ENCODE measurements at places on chromosomes 1 and 21.

- DNase-seq: no peak
Measured at GRCh38 chr1:223456747-223457146, 63.5 kb downstream of the CCDC185 start.

DNA sequence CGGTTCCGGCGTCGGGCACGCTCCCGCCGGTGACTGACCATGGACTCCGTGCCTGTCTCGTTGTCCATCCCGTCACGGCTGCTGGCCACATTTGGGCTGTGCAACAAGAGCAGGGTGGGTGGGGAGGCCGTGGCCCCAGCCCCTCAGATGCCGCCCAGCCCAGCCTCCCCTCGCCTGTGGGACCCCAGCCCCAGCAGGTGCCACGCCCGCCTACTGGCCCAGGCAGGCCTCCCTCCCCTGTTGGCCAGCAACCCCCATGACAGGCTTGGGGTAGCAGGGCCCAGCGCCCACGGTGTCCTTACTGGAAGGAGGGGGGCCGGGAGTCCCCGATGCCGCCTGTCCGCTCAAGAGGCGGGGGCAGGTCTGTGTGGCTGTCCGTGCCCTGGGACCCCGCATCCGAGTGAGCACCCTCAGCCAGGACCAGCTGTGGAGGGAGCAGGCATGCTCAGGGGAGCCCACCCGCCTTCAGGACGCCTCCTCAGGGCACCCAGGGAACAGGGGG lies 7.1 kb downstream of the DVL1 start:
- no peak for DNase-seq

DNA sequence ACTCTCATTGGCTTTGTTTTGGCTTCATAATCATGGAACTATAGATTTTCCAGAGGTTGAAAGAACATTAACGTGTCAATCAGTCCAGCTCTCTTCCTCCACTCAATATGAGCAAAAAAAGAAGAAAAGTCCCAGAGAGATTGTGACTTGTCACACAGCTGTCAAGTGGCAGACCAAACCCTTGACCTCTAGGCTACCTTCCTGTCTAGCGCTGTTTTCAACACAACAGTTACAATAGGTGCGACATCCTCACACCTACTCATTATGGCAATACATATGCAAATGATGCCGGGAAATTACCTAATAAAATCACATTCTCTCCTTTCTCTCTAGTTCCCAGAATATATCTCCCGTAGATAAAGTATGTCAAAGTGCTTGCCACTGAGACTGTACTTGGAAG lies 1.1 kb downstream of the WARS2 start:
- no peak for DNase-seq

DNA sequence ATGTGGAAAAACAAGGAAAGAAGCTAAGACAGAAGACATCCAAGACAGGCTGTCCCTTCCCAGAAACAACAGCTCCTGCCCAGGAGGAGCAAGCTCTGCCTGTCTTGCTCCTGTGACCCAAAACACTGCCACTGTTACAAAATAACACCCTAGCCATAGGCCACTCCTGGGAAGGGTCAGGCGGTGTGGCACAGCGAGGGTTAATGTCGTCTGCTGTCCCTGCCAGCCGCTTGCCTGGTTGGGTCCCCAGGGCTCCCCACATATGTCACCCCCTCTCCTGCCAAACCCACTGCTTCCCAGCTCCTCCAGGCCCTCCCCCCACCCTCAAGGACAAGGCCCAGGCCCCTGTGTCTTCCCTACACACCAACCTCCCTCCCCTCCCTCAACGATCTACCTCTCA lies 3.9 kb upstream of the NHLH1 start:
- no peak for DNase-seq

DNA sequence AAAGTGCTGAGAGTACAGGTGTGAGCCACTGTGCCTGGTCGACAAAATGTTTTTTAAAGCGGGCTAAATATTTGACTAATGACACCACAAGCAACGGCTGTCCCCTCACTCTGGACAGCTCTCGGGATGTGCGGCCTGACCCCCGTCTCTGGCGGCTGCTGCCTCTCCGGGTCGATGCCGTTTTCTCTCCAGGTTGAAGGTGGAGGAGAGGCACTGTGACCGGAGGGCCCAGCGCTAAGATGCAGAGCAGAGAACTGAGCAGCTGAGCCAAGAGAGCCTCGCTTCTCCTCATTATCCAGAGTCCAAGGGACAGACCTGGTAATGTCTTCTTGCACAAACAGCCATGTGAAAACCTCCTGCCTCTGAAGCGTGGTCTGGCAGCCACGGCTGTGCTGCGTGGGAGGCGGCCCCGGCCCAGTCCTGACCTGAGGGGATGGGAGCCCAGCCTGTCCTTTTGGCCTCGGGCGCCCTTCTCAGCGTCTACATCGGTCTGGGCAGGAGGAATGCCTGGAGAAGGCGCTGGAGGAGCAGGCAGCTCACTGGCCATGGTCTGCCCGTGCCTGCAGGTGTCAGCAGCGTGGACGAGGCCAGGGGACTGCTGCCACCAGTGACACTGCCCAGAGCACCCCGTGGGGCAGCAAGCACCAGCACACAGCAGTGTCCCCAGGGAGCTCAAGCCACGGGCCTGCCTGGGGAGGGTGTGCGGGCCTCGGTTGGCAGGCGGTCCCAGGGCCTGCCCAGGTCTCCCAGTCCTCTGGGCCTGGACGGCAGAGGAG lies 10.3 kb downstream of the MORN1 start:
- DNase-seq: no peak

DNA sequence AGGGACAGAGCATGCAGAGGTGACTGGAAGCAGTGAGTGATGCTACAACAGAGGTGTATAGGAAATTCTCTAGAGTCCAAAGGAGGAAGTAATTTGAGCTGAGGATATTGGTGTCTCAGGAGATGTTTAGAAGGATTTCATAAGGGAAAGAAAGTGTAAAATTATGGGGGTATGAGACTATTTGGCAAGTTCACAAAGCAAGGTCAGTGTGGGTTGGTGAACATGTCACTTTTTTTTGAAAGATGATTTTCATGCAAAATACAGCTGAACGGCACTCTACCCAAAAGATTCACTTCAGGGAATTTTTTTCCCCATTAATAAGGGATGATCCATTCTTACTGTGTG lies 24.1 kb downstream of the HMGCS2 start:
- no peak for DNase-seq

GRCh38 chr1:26302733-26303405 lies 3.6 kb downstream of the UBXN11 start:
- peak; percentile 50 for DNase-seq

DNA sequence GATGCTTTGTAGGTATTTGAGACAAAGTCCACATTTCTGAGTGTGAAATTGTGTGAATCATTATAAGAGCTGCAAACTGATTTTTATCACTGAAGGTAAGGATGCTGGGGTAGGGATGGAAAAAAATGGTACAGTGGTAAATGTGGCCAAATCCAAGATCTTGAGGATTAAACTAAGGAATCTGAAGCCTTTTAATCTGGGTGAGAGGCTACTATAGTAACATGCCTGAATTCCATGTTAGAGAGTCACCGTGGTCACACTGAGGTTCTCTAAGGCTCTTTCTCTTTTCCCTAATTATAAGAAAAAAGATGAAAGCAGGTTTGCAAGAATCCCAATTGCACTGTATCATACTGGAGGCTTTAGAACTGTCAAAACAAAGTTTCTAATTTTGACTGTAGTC lies 17.6 kb downstream of the PTGER3 start:
- no peak for DNase-seq

DNA sequence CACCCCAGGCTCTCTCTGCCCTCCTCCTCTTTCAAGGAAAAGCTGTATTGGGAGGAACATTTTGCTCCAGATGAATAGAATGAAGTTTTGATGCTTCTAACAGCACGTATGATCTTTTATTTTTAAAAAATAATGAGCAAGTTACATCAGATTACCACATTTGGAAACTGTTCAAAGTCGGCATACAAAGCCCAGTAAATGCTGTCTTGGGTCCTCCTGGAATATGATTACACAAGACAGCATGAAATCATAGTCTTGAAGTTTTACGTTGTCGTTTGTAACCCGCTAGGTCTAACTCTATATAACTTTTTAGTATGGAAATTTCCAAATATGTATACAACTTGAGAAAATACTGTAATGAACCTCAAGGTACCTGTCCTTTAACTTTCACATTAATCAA lies 385.6 kb downstream of the HLX start:
- DNase-seq: no peak

- peak; percentile 81 for DNase-seq
Measured at GRCh38 chr1:61082311-61083012, at the start of gene NFIA. Gene NFIA (plus strand): TSS chr1:61082561.

GRCh38 chr1:59857679-59858354 lies 43.1 kb downstream of the HOOK1 start:
- no peak for DNase-seq

GRCh38 chr1:1678581-1679380 lies 13.8 kb downstream of the SLC35E2B start:
- DNase-seq: peak; percentile 50

DNA sequence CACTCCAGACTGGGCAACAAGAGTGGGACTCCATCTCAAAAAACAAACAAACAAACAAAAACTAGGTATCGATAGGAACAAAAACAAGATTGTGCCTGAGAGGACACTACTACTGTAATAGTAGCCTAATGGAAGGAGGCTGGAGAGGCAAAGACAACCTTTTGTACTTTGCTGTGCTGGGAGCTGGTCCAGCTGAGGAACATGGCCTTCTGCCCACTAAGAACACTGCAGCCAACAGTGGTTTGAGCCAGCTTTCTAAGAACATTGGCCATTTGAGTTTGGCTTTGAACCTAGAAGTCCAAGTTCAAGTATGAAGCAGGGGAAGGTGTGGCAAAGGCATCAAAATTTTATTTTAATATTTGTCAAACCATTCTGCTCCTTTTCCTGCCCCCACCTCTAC lies 22.7 kb upstream of the RGS8 start:
- DNase-seq: no peak

- peak; percentile 11 for DNase-seq
Measured at GRCh38 chr1:94384485-94385265, 33.5 kb upstream of the ABCD3 start.

GRCh38 chr1:58932859-58933598 lies 149.2 kb upstream of the JUN start:
- DNase-seq: no peak

DNA sequence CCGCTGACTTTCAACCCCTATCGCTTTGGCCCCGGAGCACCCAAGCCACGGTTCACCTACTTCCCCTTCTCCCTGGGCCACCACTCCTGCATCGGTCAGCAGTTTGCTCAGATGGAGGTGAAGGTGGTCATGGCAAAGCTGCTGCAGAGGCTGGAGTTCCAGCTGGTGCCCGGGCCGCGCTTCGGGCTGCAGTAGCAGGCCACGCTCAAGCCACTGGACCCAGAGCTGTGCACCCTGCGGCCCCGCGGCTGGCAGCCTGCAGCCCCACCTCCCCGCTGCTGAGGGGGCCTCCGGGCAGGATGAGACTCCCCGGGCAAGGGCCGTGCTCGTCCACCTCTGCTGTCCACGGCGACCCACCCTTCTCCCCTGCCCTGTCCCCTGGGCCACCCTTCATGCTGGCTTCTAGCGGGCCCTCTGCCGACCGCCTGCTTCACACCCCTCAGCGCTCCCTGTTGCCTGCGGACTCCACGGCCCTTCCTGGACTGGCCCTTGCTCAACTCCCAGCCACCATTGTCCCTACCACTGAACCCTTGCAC lies 92.2 kb upstream of the TRABD2B start:
- DNase-seq: no peak

- no peak for DNase-seq
Measured at GRCh38 chr1:92842082-92843045, 10.5 kb downstream of the RPL5 start.

- no peak for DNase-seq
Measured at GRCh38 chr1:30420519-30421050, 302.8 kb downstream of the MATN1 start.

DNA sequence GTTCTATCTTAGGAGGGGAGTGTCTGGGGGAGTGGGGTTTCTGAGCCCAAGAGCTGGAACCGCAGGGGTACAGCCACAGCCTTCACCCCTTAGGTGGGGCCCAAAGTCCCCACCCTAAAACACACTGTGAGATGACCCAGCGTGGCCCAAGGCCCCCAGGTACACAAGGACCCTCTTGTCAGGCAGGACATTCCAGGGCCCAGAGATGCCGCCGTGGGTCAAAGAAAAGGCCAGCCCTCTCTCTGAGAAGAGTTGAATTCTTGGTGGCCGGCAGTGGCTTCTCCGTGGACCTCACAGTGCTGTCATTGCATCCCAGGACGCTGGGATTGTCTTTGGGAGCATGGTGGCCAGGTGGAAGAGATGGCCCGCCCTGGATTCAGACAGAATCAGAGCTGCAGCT lies 176.3 kb upstream of the C1orf174 start:
- DNase-seq: no peak

DNA sequence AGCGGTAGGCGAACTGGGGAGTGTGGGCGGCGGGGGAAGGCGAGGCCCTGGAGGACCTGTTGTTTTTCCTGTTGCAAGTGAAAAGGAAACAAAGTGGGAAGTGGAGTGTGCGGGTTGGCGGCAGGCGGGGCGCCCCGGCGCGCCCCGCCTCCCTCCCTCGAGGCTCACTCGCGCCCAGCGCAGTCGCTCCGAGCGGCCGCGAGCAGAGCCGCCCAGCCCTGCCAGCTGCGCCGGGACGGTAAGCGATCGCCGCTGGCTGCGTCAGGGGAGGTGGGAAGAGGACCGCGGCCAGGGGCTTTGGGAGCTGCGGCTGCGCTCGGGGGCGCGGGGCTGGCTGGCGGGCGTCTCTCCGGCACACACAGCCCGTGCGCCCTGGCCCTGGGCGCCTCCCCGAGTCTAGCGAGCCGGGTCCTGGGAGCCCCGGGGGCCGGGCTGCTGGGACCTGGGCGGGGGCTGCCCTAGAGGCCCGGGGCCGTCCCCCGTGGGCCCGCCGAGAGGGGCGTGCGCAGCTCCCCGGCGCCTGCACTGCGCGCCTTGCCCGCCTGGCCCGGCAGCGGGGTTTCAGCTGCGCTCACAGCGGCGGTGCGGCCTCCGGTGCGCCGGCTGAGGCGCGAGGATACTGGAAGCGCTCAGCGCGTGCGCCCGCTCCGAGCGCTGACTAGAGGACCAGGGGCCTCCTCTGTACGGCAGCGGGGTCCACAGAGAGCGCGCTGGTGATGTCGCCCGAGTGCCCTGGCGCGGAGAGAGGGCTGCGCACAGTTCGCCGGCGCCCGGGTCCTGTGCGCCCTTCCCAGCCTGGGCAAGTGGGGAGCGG lies at the start of gene PIK3CD:
PIK3CD (plus strand) TSS at position 167 of the 814 bp plus-strand sequence. CDS start 58,725 bp downstream, outside the sequence.
- peak; percentile 24 for DNase-seq

- no peak for DNase-seq
Measured at GRCh38 chr1:21823980-21824702, 12.1 kb downstream of the LDLRAD2 start.

GRCh38 chr1:32716312-32717148 lies 14.0 kb upstream of the SYNC start:
- DNase-seq: peak; percentile 50

GRCh38 chr1:181391301-181391900 lies 91.9 kb upstream of the CACNA1E start:
- no peak for DNase-seq

- peak; percentile 25 for DNase-seq
Measured at GRCh38 chr1:33660244-33660643, 187.8 kb downstream of the ZSCAN20 start.

- DNase-seq: peak; percentile 89
Measured at GRCh38 chr1:68231627-68232288, 565 bp downstream of the WLS start.

GRCh38 chr1:7315946-7316345 lies 455.1 kb upstream of the VAMP3 start:
- no peak for DNase-seq
